Lung (tissue), 17 donors: ENCODE measurements at places on chromosomes 11 and 22.

- no peak for DNase-seq
These were observed 618 bp downstream of the MTA2 start for GRCh38 chr11:62601122-62601371.

DNA sequence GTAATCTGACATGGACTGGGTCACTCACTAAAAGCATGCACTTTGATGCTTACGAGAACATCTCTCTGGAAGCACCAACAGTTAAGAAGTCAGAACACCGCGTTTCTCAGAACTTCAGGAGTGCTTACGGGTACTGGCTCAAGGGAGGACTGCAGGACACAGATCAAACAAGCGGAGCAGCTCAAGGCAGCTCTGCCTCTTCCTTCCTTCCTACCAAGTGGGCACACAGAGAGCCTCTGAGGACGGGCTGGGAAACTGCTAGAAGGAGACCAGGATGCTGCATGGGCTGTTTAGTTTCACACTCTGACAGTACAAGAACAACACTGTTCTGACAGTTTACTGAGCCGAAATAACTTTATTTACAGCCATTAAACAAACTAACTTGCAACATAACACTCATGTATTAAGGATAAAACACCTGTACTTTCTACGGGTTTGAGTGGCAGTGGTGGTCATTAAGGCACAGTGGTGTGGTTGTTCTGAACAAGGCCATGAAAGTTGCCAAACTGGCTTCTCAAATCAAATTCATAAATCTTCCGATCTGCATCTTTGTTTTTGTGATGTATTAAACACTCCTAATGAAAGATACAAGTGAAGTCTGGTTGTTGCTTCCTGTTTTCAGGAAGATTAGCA lies 37.5 kb downstream of the ARFGAP3 start:
- DNase-seq = peak; percentile 35

- peak; percentile 69 for DNase-seq
These were observed at the start of gene GPR83 for GRCh38 chr11:94400839-94401772. Gene GPR83, minus strand, starts transcription at chr11:94401419. Its CDS starts 172 bp downstream, at chr11:94401247.

DNA sequence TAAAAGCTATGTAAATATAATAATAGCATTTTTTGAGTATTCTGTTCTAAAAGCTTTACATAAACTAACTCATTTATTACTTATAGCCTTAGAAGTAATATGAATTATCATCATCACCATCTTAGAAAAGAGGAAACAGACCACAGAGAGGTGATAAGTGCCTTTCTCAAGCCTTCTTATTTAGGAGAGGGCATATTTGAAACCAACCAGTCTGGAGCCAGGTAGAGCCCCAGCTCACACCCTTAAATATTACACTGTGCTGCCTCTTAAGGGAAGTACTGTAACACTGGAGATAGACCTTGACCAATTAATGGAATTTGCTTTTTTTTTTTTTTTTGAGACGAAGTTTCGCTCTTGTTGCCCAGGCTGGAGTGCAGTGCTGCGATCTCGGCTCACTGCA lies 2.3 kb downstream of the BCO2 start:
- no peak for DNase-seq

- no peak for DNase-seq
These were observed 40.5 kb downstream of the SGSM3 start for GRCh38 chr22:40410731-40411505.

- DNase-seq = no peak
These were observed 55.8 kb upstream of the PRDM11 start for GRCh38 chr11:45090607-45091006.

DNA sequence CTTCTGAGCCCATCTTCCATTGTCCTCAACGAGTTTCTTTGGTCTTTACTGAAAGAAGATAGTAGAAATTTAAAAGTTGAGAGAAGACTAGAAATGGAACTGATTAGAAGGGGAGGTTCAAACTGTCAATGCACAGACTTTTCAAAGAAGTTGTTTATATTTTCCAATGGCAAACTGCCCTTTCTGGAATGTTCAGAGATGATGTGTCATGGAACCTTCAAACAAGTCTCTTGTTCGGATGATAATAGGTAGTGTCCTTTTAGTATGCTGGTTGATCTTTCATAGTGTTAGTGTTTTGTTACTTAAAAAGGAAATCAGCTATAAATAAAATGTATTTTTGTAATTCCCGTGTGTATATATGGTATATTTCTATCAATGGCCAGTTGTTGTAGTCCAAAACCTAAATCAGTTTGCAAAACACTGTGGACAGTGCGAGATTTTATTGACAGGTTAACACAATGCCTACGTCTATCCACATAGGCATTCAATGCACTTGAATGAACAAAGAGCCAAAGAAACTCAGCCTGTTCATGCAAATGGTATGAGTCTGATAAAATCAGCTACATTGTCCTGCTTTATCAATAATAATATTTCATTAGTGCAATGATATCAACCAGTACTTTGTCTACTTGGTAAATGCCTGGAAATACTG lies 30.9 kb downstream of the C11orf91 start:
- DNase-seq = no peak

- DNase-seq = no peak
These were observed 73.3 kb downstream of the PARVB start for GRCh38 chr22:44097263-44098020.

GRCh38 chr11:117878314-117878938 lies 2.0 kb upstream of the FXYD6 start:
- no peak for DNase-seq

- DNase-seq = peak; percentile 75
These were observed 650.7 kb downstream of the FAM181B start for GRCh38 chr11:82082976-82083375.

DNA sequence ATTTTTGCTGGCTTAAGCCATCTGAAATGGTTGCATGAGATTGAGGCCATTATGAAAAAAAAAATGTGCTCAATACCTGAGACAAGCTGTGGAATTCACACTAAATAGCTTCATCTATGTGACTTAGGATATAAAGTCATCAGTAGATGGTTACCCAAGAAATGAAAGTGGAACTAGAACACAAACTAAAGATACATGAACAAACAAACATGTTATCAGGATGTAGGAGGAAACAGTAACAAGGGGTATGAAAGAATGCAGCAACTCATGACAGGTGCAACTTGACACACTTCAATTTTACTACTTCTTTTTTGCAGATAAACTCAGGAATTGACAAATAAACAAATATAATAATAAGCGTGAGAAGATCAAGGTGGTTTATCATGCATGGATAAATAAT lies 155.0 kb downstream of the WT1 start:
- no peak for DNase-seq

DNA sequence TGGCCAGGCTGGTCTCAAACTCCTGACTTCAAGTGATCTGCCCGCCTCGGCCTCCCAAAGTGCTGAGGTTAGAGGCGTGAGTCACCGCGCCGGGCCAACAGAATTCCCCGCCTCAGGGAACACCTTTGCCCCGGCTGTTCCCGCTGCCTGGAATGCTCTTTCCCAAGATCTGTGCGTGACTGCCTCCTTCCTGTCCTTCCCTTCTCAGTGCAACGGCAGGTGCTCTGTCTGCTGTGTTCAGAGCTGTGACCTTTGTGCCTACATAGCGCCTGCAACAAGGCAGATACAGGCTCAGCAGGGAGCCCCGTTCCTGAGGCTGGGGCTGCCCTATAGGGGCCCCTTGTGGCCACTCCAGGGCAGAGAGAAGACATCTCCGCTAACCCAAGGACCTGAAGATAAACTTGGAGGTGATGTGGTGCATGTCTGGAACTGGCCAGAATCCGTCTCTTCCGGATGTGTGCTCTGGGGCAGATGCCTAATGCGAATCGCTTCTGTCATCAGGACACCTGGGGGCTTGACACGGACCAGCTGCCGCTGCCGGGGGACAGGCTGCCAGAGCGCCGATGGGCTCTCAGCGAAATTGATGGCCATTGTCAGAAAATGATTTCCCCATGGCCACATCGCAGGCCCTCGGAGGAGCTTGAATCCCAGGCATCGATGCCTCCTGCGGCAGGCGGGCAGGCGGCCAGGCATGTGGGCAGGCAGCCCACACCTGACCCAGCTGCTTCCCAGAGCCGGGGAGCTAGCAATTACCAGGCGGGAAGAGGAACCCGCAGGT lies 43.5 kb upstream of the TCF20 start:
- no peak for DNase-seq

GRCh38 chr11:125155100-125155444 lies 9.5 kb upstream of the PKNOX2 start:
- no peak for DNase-seq

- DNase-seq = no peak
These were observed 113.1 kb upstream of the B3GAT1 start for GRCh38 chr11:134524896-134525845.

GRCh38 chr11:563812-564578 lies 3.2 kb downstream of the RASSF7 start:
- DNase-seq = peak; percentile 51

GRCh38 chr22:31628969-31629708 lies 32.9 kb downstream of the PISD start:
- DNase-seq = no peak

GRCh38 chr11:47305734-47306483 lies 36.0 kb downstream of the MADD start:
- no peak for DNase-seq

GRCh38 chr22:43220625-43221380 lies 33.9 kb upstream of the TTLL12 start:
- no peak for DNase-seq

GRCh38 chr22:41369424-41369745 lies 12.4 kb upstream of the TEF start:
- no peak for DNase-seq

- DNase-seq = peak; percentile 52
These were observed 3.6 kb downstream of the PKNOX2 start for GRCh38 chr11:125167954-125168835.

DNA sequence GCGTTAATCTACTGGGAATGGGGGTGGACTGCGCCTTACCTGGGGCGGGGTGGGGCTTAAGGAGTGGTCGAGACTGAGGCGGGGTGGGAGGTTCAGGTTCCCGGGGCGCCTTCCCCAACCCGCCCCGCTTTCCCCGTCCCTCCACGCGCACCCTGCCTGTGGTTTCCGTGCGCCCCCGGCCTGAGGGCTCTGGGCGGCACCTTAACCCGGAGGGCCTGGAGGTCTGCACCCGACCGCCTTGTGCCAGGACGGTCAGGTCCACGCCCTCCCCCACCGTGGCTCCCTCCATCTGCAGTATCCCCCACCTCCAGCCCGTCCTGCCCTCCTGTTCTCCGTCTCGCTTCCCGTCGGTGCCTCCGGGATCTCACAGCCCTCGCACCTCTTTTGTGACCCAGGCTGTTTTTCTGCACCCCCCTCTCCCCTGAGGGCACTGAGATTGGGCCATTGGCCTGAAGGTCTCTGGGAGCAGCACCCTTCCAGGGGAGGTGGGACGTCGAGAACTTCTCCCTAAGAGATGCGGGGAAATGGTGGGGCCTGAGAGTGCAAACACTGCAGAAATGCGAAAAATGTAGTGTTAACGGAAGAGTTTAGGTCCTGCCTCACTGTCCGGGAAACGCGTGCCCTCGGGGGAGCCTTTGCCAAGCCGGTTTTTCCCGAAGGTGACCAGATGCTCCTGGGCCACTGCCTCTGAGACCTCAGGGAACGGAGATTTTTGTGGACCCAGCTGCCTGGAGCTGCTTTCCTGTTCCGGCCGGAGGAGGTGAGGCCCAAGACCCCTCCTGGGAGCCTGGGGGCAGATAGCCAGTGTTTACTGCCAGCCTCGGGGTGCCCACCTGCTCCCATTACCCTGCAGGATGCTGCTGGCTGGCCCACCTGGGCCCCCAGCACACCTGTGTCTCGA lies 1.2 kb upstream of the ASCL2 start:
- DNase-seq = no peak

DNA sequence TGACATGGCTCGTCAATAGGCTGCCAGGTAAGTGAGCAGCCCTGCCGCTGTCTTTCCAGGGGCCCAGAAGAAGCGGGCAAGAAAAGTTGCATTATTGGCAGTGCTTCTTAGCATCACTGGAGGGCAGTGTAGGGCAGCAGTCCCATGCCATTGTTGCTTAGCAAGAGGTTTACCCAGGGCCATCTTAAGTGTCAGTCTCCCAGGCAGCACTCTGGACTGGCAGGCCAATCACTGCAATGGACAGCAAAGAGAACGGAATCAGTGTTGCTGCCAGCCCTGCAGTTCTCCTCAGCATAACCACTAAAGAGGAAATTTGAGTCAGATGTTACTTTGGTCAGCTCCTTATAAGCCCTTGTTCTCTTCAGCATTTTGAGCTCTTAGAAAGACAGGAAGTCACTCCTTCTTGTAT lies 13.4 kb upstream of the GRK2 start:
- DNase-seq = peak; percentile 43

DNA sequence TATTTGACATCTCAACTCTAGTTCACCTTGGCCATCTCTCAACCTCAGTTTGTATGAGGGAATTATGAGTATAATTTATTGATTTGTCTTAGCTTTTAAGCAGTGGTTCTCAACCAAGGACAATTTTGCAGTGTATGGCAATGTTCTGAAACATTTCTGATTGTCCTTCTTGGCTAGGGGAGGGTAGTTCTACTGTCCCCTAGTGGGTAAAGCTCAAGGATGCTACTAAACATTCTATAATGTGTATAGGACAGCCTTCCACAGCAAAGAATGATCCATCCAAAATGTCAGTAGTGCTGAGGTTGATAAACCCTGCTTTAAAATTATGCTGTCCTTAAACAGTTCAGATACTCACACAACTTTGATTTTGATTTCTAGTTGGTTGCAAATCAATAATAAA lies 78.1 kb upstream of the ALKBH3 start:
- peak; percentile 2 for DNase-seq

- DNase-seq = no peak
These were observed 1.0 kb downstream of the SFI1 start for GRCh38 chr22:31497148-31497938.

DNA sequence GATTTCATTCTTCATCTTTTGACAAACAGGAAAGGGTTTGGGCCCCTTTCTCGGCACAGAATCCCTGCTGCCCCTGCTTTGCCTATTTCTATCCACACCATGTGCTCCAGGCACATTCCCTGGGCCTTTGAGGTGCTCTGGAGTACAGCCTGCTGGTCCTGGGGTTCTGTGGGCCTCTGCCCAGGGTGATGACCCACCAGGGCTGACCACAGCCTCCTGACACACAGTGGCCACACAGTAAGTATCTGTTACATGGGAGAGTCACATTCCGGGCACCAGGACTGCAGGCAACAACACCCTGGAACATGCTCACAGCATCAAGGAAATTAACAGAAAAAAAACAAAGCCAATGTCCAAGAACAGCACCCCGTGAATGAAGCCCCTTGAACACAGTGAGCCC lies 39.1 kb downstream of the SCUBE2 start:
- no peak for DNase-seq

DNA sequence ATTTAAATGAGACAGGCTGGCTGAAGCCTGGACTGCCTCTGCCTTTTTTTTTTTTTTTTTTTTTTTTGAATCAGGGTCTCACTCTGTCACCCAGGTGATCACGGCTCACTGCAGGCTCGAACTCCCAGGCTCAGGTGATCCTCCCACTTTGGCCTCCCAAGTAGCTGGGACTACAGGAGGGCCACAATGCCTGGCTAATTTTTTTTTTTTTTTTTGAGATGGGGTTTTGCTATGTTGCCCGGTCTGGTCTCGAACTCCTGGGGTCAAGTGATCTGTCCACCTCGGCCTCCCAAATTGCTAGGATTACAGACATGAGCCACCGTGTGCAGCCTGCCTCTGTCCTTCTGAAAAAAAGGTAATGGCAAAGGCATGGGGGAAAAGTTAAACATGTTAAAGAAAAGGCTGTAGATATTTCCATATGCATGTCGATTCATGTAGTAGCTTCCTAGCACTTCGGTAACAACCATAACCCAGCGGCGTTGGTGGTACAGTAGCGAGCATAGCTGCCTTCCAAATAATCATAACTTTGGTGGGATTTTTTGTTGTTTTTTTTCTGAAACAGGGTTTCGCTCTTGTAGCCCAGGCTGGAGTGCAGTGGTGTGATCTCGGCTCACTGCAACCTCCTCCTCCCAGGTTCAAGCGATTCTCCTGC lies 48.8 kb downstream of the MCHR1 start:
- DNase-seq = no peak

- no peak for DNase-seq
These were observed 3.1 kb downstream of the SCO2 start for GRCh38 chr22:50522208-50522805.
